Activated CD4-positive, alpha-beta memory T cell treated with anti-CD3 and anti-CD28 coated beads, Interleukin-2, amount 10 ng/mL, durations not matched to agents 7 days and 5 days (primary cell): ENCODE measurements at places on chromosomes 12 and 14.

GRCh38 chr12:113857371-113857770 is 108.8 kb downstream of the RBM19 start:
- no peak for DNase-seq

DNA sequence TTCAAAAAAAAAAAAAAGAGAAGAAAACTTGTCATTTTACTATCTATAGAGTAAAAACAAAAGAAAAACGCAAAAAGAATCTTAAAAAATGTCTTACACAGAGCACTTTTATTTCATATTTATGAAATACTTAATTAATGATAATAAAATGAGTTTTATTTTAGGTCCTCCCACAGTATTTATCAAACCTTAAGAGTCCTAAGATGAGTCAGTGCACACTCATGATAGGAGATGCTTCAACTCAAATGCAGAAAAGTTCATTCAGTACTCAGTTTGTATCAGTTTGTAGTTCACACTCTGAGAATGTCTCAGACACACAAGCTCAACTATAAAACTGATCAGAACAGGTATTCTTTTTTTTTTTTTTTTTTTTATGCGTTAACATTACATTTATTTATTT is 41.7 kb downstream of the TRIM9 start:
- no peak for DNase-seq

- no peak for DNase-seq
Measured at GRCh38 chr12:93137656-93138612, 208.8 kb upstream of the EEA1 start.

DNA sequence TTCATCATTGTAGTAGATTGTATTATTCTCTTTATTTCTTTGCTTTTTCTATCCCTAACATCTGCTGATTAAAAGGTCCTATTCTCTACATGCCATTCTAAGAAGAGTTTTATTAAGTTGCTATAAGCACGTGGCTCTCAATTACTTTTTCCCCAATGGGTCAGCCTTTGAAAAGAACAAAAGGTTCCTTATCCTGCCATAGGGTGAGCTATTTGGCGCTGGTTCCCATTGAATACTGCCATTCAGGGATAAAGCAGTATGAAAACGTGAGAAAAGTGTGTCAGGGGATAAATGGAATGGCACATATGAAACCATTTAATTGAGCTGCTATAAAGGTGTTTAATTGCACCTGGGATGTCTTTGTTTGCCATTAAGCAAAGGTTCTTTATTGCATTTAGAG is 80.9 kb downstream of the SYNE2 start:
- no peak for DNase-seq

- DNase-seq = no peak
Measured at GRCh38 chr14:65044596-65044959, 57.7 kb downstream of the MAX start.

DNA sequence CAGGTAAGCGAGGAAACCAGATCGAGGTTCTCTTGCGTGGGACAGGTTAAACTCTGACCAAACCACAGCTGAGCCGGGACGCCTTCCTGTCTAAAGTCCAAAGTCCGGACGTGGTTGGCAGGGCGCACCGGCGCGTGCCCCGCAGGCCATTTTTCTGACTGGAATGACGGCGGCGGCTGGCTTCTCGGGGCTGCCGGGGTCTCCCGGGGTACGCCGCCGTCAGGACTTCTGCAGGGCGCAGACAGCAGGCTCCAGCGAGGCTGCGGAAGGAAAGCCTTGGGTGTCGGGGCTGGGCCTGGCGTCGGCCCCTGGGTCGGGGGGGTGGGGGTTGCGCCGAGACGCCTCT is 32.8 kb downstream of the MIA2 start:
- DNase-seq = no peak

DNA sequence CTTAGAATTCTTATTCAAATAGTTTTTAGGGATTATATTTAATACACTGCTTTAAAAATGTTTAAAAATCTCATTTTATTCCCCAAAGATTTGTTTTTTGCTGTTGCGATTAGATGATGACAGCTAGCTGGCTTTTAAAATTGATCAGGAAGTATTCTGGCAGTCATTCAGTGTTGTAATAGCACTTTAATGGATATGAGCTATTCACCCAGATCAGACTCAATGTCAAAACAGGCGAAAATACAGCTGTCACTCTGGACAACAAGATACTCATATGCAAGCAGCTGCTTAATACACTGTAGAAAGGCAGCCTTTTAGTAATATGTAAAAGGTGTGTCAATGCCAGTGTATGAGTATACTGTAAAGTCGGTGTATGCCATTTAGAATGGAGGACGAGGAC is 91.7 kb downstream of the NPAS3 start:
- no peak for DNase-seq

DNA sequence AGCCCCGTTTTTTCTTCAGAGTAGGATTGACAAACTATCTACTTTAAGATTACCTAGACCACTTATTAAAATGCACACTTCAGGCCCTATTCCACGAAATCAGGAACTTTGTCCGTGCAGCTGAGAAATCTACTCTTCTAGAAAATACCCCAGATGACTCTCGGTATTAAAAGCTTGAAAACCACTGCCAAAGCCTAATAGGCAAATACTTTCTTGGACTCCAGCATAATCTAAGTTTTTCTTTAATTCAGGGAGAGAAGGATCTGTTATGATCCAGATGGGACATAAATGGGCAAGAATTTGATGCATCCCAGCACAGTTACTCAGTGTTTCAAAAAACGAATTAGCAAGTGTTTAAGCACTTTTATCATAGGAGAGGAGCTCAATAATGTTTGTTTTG is 94.5 kb downstream of the TMX1 start:
- no peak for DNase-seq

DNA sequence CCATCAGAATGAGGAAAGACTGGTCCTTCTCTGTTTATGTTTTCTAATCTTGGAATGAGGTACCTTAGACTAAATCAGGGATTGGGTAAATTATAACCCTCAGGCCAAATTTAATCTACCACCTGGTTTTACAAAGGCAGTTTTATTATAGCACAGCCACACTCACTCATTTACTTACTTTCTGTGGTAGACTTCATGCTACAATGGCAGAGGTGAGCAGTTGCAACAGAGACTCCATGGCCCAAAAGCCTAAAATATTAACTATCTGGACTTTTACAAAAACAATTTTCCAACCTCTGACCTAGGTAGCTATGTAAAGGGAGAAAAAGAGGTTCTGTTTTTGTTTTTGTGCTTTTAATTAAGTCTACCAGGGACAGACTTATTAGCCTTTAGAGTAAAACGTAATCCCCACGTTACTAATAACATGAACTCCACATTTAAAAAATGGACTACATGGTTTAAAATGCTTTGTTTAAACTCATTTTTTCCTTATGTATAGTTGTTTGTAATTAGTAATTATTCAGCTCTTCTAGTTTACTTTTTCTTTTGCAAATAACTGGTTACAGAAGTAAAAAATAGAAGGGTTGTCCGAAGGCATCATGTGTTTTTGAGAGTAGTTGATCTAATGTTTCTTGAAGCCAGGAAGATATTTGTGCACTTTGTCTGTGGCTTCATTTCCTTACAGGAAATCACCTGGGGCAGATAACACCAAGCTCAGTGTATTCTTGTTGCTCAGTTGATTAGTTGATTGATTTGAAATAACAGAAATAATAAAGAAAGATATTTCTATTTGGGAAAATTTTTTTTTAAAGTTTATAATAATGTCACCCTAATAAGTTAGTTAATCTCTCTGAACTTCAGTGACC is 57.6 kb upstream of the ATP2B1 start:
- DNase-seq = no peak

GRCh38 chr12:26857465-26858176 is 24.6 kb upstream of the ITPR2 start:
- DNase-seq = no peak

DNA sequence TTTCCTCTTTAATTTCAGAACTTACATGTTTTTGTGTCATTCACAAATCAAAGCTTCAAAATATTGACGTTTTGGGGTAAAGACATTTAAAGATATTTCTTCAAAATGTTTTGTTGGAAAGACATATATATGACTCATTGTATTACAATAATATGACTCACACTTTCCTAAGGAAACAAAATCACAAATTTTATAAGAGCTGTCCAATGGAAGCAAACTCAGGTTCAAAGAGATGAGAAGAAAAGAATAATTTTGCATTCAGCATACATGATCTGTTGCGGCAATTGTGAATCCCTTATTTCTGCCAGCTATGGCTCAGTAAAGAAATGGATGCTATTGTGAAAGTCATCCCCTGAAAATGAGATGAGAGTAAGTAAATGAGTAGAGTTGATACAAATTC is 82.7 kb downstream of the GRIP1 start:
- no peak for DNase-seq

GRCh38 chr12:54164387-54165145 is 24.2 kb downstream of the SMUG1 start:
- DNase-seq = no peak

GRCh38 chr12:123903301-123904065 is 69.1 kb downstream of the CCDC92 start:
- DNase-seq = no peak

- DNase-seq = no peak
Measured at GRCh38 chr12:1591543-1591942, 2.8 kb downstream of the FBXL14 start.

- no peak for DNase-seq
Measured at GRCh38 chr12:19830446-19830845, 391.2 kb downstream of the AEBP2 start.

- no peak for DNase-seq
Measured at GRCh38 chr14:92464156-92464555, 49.4 kb upstream of the RIN3 start.

DNA sequence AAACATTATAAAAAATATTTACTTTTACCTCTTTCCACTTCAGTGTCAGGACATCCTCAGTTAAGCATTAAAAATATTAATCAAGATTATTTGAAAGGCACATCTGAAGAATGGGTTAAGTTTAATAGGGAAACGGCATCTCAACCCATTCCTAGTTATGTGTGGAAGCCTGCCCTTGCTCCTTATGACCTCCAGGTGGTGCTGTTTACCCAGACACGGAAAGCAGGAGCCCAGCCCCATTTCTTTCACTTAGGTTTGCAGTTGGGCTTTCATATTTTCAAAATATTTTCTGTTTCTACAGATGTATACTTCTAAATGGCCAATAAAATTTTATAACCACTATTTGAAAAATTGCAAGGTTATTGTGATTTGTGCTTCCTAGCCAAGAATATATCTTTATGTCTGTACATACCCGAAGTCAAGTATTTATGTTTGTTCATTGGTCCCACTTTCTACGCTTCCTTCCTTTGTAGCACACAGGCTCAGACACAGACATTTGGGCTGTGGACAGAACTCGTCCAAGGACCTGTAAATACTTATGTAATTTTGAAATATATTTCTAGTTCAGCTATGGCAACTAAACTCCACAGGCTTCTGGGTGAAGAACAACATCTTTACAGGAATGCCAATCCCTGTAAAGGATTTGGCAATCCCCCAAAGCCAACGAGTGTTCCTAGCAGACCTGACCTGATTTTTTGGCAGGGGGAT is 247.1 kb downstream of the AKAP6 start:
- DNase-seq = peak; percentile 34

- no peak for DNase-seq
Measured at GRCh38 chr14:92397150-92397952, 74.4 kb downstream of the SLC24A4 start.

GRCh38 chr12:25838007-25838406 is 120.5 kb upstream of the RASSF8 start:
- DNase-seq = no peak

GRCh38 chr14:97543221-97543620 is 746.0 kb downstream of the VRK1 start:
- no peak for DNase-seq

GRCh38 chr12:118059341-118060191 is 1.4 kb downstream of the WSB2 start:
- no peak for DNase-seq

DNA sequence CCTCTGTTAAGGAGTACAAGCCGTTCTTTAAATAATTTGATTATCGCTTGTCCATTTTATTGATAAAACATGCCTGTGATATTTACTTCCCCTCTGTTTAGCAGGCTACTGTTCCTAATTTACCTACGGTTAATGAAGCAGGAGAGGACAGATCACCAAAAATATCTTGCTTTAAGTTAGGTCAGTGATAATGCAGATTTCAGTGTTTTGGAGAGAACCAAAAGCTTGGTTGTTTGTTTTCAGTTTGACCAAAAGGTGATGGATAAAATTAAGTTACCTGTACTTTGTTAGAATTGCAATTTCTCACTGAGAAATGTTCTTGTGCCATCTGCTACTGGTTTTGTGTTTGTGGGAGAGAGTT is 958 bp downstream of the SPATS2 start:
- no peak for DNase-seq

- DNase-seq = no peak
Measured at GRCh38 chr14:103828315-103828967, 18.9 kb downstream of the PPP1R13B start.
